ENCODE measurements at places on chromosomes 16 and 17. TPM values are rescaled to one million over a fixed set of nuclear protein-coding genes. Genes with fewer than 3 reads are reported as not detected.

Gene KRTAP17-1
- total RNA-seq, result not detected

Gene NACA2
- not detected for total RNA-seq

Gene NOD2
- total RNA-seq, result 0.34 TPM

Gene KIF2B
- not detected for total RNA-seq

Gene GJC1
- total RNA-seq, result 2.9 TPM

Gene GP1BA
- not detected for total RNA-seq

Gene JPH3
- 1.5 TPM for total RNA-seq

Gene C1QTNF8
- not detected for total RNA-seq

Gene IRX5
- 0.33 TPM for total RNA-seq

Gene PALB2
- 6.6 TPM for total RNA-seq
